NCI-H524 (cell line): ENCODE measurements at places on chromosomes 12 and 14.

DNA sequence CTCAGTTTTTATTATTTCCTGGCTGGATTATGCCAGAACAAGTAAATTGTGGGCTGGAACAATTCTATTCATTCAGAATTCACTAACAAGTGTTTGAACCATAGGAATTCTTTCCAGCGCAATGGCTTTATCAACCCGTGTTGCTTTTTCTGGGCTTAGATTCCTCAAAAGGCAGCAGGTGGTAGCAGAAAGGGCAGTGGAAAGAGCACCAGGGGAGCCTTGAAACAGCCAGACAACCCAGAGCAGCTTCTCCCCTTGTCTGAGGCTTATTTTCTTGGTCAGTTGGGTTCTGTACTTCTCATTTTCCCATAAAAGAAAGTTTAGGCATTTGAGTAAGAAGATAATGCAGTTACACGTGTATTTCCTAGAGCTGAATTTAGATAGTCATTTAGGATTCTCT, 130.7 kb downstream of the OTOGL start:
- DNase-seq = peak; percentile 21

- no peak for DNase-seq
These were observed 151.1 kb downstream of the RBM19 start for GRCh38 chr12:113815031-113815430.

DNA sequence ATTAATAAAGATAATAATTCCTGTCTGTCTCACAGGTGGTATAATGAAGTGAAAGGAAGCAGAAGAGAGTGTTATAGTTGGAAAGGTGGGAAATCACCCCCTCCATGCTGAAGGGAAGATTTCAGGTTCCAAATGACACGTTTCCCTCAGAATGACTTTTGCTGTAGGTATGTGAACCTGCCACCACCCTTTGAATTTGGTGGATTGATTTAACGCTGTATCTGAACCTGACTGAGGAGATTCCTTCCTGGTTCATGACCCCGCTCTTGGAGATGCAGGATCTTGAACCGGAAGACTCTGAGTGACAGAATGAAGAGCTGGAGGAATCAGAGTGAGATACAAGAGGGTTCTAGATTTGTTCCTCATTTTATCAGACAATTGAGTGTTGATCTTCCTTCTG, 20.3 kb upstream of the EMP1 start:
- no peak for DNase-seq

GRCh38 chr12:130337488-130338303, at the start of gene PIWIL1:
TSS of gene PIWIL1 (plus strand) at chr12:130337887. CDS start at chr12:130342592, 4,705 bp downstream.
- DNase-seq = no peak

- DNase-seq = no peak
These were observed 2.2 kb downstream of the SSTR1 start for GRCh38 chr14:38209572-38210557.

GRCh38 chr12:18897823-18898222, 159.9 kb downstream of the CAPZA3 start:
- no peak for DNase-seq

DNA sequence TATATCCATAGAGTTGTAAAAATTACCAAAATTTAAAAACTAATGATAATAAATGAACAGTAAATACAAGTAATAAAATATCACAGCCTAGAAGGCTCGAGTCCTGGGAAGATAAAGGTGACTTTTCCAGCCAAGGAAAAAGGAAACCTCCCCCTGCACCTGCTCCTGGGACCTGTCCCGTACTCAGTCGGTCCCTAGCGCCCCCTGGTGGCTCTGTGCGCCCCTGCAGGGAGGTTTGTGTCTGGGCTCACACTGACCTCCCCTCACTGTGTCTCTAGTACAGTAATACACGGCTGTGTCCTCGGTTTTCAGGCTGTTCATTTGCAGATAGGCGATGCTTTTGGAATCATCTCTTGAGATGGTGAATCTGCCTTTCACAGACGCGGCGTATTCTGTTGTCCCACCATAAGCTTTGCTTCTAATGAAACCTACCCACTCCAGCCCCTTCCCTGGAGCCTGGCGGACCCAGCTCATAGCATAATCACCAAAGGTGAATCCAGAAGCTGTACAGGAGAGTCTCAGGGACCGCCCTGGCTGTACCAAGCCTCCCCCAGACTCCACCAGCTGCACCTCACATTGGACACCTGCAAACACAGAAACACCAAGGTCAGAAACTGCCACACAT, 1030.4 kb downstream of the TMEM121 start:
- peak; percentile 1 for DNase-seq

GRCh38 chr12:97452230-97452629, 10.4 kb upstream of the RMST start:
- DNase-seq = no peak

GRCh38 chr12:78864870-78865463, 393 bp downstream of the SYT1 start:
- DNase-seq = peak; percentile 25

- DNase-seq = no peak
These were observed 84.8 kb downstream of the RBM19 start for GRCh38 chr12:113880988-113881962.

- no peak for DNase-seq
These were observed 30.4 kb upstream of the KCNA5 start for GRCh38 chr12:5013266-5013730.

- no peak for DNase-seq
These were observed 75.6 kb downstream of the GRIN2B start for GRCh38 chr12:13905794-13906193.

DNA sequence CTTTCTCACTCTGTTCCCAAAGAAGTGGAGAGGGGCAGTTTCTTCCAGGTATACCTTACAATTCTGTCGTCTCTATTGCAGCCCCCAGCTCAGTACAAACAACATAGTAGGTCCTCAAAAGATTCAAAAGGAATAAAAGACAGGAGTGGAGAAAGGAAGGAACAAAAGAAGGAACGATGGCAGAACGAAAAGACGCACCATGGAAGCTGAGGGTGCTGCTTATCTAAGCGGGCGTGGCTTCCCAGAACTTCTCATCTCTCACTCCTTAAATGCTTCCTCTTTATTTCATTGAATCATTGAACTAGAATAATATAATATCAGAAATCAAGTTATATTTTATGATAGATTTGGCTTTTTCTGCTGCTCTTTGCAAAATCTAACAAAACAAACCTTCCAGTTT, 13.7 kb upstream of the LTA4H start:
- no peak for DNase-seq

DNA sequence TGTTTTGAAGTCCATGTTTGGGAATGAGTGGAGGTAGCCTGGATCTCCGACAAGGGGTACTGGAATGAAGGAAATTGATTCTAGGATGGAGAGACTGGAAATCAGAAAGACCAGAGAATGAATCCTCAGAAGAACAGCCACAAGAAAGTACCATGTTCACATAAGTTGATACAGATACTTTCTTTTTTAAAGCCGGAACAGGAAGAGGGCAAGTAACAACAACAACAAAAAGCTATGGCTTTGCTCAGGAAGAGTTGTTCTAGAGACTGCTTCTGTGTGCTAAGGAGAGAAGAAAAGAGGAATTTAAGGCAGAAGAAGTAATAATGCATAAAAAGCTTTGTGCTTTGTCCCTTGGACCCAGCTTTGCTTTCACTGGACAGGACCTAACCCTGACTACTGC, 6.2 kb downstream of the TC2N start:
- no peak for DNase-seq

DNA sequence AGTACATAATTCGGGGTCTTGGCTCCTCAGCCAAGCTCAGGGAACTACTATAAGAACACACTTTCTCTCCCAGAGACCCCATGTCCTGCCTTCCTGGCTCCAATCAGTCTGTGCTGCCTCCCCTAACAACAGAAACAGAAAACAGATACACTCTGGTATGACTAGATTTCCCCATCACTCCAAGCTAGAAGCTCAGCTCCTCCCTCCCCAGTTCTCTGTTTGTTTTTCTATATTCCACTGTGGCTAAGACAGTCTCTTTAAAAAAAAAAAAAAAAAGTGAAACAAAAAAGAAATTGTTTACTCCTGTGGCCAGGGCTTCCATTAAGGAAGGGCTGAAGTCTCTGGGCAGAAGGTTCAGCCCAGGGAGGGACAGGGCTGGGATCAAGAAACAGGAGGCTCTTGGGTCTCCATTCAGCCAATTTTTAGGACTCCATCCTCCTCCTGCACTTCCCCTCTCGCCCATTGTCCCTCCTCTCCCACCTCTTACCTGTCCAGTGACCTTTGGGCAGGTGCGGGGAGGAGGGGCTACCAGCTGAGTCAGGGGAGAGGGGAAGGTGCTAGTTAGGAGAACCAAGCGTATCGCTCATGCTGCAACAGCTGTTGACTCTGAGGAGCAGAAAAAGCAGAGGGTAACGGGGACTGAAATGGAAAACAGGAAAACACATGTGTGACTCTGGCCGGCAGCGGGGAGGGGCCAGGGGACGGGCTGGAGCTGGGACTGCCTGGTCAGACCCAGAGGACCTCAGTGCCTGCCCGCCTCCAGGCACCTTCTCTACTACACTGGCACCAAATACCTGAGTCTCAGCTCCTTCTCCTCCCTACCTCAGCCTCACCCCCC, 4.1 kb upstream of the SLC7A7 start:
- peak; percentile 57 for DNase-seq

DNA sequence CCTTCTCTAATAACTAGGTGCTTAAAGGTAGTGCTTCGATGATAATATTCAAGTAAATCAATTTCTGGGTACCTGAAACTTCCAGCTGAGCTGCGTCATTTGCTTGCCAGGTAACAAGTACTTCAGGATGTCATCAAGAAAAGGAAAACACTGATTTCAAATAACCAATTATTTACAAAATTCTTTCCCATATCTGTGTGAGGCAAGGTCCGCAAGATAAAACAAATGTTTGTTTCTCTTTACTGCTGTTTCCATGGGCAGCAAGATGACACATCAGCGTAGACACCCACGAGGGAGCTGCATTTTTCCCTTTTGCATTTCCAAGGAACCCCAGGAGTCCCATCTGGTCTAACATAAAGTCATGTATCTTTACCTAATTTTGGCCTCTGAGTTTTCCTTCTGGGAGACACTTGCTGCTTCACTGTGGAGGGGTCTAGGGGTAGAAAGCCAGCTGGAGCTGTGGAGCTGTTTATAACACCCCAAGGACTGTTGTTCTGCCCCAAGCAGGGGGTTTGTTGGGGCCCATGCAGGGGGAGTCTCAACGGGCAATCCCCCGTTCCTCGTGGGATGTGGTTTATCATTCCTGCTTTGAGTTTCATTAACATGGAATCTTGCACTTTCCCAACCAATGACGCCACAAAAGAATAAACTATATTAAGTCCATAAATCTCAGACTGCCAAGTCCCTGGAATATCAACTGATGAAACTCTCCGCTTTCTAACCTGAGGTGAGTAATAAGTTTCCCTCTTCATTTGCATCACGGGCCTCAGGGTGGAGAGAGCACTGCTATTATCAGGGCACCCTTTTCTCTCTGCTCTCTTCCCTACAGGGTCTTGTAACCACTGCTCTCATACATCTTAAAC, 112.8 kb upstream of the PELI2 start:
- no peak for DNase-seq

GRCh38 chr12:101759396-101760047, 20.3 kb upstream of the SYCP3 start:
- DNase-seq = peak; percentile 12

DNA sequence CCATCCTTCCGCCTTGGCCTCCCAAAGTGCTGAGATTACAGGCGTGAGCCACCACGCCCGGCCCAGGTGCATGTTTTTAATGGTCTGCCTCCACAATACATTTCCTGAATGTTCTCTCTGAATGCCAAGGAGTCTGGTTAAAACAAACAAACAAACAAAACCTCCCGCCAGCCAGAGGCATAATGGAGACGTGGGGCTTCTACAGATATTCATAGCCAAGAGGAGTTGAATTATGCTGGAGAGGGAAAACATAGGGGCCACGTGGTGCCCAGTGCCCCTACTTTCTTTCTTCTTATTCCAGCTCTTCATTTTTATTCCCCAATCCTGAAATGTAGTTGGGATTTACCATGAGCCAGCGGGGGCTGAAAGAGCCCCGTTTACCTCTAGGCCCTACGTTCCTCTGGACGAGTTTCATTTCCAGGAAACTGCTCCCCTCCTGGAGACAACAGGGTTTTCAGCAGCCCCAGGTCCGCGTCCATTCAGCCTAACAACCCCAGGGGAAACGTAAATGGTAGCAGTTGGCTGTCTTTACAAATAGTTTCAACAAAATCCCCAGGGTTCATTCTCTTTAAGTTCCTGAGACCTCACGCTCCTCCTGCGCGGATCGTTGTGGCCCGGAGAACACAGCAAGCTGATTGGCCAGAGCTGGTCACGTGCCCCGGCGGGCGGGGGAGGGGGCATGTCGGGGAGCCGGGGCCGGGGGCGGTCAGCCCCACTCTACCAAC, 108.5 kb upstream of the ESRRB start:
- peak; percentile 73 for DNase-seq

- DNase-seq = no peak
These were observed 99.2 kb downstream of the SLC5A8 start for GRCh38 chr12:101110866-101111265.

DNA sequence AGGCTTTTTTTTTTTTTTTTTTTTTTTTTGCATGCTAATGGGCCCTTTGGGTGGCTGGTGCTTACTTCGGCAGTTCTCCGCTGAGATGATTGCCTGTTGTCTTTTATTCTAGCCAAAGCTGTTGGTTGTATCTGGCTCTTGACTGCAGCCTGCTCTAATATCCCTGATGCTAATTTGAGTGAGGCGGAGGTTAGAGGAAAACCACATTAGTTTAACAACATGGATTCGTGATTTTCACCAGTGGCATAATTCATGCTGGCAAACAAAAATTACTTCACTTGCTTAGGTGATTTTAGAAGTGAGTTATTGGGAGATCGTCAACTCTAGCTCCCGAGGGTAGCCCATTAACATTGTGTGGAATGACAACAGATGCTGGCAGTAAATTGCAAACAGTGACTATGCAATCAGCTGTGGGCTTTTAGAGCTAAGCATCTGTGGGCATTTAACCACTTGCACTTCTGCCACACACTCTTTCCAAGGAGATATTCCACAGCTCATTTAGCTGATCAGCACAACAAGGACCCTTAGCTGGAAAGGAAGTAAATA, 97.6 kb upstream of the ZDHHC17 start:
- DNase-seq = peak; percentile 84

DNA sequence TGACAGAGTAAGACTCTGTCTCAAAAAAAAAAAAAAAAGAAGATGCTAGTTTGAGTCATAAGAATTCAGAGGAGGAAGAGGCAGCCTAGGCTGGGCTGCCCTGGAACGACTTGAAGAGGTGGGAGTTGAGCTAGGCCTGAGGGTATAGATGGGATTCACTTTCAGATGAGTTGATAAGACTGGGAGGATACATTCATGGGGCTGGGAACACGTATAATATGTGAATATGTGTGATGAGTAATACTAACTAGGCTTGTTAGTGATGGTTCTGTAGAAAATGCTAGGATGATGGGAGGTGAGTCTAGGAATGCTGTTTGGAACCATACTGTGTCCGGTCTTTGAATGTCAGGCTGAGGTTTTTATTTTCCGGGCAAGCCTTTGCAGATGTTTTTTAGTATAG, 9.0 kb downstream of the PLEKHA5 start:
- no peak for DNase-seq

- no peak for DNase-seq
These were observed 12.3 kb downstream of the CLEC2B start for GRCh38 chr12:9856894-9857293.
